ENCODE measurements at places on chromosomes 11 and 22.

DNA sequence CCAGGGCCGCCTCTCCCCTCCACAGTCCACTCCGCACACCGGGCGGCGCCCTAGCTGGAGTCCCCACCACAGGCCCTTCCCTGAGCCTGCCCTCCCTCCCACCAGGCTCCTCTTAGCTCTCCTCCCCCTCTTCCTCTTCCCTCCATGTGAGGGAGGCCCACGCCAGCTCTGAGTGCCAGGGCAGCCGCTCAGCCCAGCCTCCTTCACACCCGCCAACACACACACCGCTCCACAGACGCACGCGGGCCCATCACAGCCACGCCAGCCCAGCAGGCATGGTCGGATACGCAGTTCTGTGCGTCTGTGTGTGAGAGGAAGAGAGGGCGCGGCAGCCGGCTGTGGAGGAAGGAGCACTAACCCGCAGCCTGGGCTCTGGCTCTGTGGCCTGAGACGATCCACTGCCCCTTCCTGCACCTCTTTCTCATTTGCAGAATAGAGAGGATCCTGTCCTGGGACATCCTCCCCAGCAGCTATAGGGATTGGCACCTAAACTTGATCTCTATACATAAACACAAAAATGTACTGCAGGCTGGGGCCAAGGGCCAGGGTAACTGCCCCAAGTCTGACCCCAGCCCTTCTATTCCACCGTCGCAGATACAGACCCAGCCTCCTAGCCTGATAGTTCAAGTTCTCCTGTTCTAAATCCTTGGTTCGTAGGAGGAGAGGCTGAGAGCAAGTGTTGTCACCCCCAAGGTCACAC is 3.5 kb downstream of the CHRM4 start:
- no peak for DNase-seq

GRCh38 chr11:62514151-62514550 is 32.5 kb downstream of the AHNAK start:
- DNase-seq, result no peak

DNA sequence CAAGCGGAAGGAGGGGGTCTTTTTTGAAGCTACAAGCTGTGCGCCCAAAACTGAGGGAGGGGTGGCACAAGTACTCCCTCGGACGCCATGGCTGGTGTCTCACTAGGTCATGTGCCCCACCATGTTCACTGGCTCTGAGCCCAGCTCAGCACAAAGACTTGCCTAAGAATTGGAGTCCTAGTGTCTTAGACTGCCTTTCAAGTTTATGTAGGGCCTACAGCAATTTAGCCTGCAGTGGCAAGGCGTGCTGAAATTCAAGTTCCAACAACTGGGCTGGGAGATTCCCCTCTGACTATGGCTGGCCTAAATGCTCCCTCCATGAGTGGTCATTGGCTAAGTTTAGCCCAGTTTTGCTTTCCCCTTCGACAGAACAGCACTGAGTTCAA is 27.3 kb downstream of the FCHSD2 start:
- DNase-seq, result no peak

- no peak for DNase-seq
These were observed 7.8 kb downstream of the CTSC start for GRCh38 chr11:88329563-88330250.

- DNase-seq, result no peak
These were observed 282.5 kb downstream of the ETS1 start for GRCh38 chr11:128304666-128305485.

Data from HFF-Myc (cell line).